ENCODE measurements at places on chromosomes 7 and 10.

- no peak for DNase-seq
Observed at GRCh38 chr7:20153999-20154398, 63.2 kb downstream of the MACC1 start.

DNA sequence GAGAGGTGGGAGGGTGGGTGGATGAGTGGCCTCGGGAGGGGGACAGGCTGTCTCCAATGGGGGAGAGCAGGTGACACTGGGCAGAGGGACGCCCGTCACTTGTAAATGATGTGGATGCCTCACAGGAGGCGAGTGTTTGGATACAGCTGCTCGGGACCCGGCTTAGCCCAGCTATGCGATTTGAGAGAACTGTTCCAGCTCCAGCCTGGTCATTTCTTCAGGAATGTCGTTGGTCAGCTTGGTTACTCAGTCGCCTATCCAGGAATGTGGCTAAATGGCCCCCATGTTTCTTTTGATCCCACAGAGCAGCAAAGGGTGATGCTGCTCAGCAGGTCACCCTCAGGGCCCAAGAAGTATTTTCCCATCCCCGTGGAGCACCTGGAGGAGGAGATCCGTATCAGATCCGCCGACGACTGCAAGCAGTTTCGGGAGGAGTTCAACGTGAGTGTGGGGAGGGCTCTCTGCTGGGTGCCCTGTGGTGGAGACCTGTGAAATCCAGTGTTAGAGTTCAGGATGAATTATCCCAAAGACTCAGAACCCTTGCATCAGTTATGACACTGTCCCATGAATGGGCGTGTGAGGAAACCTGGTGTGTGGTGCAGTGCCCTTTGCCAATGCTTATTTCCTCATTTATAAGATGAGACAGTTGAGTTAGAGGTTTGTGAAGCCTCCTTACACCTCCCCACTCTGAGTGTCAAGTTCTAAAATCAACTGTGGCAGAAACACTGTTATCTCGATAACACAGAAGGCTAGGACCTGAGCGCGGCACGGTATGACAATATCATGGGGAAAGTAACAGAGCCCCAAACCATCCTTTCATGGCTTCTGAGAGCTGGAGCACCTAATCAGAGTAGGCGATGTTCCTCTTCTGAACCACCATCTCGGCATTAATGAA is 76.8 kb downstream of the MKI67 start:
- DNase-seq, result no peak

- DNase-seq, result no peak
Observed at GRCh38 chr10:30765022-30765615, 135.6 kb upstream of the LYZL2 start.

DNA sequence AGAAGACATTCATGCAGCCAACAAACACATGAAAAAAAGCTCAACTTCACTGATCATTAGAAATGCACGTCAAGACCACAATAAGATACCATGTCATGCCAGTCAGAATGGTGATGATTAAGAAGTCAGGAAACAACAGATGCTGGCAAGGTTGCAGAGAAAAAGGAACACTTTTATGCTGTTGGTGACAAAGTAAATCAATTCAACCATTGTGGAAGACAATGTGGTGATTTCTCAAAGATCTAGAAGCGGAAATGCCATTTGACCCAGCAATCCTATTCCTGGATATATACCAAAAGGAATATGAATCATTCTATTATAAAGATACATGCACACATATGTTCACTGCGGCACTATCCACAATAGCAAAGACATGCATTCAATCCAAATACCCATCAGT is 77.6 kb downstream of the C10orf90 start:
- DNase-seq, result no peak

DNA sequence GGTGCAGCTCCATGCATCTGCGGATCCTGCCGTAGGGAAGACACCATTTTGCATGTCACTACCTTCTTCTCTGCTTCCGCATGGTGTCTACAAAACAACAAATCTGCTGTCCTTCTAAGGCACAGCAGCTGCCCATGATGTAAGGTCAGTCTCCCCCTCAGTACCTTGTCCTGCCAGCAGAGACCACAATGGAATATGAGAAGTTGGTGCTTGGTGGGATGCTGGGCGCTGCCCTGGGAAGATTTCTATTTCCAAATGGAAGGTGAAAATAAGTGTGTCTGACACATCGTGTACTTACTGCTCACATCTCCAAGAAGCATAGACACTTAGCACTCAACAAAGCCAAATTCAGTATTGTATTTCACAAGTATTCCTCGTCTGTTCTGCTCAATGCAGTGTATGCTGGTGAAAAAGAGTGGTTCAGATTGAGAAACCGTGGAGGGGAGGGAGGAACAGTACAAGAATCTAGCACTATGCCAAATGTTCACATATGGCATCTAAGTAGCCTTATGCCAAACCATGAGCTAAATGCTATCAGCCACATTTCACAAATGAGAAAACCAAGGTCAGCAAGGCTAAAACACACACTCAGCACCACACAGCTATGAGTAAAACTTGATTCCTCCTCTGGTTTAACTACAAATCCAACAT is 95.0 kb downstream of the GRB10 start:
- no peak for DNase-seq

GRCh38 chr7:33814400-33814799 is 90.9 kb upstream of the BMPER start:
- DNase-seq, result no peak

GRCh38 chr7:130723784-130724183 is 10.2 kb downstream of the KLF14 start:
- DNase-seq, result no peak

DNA sequence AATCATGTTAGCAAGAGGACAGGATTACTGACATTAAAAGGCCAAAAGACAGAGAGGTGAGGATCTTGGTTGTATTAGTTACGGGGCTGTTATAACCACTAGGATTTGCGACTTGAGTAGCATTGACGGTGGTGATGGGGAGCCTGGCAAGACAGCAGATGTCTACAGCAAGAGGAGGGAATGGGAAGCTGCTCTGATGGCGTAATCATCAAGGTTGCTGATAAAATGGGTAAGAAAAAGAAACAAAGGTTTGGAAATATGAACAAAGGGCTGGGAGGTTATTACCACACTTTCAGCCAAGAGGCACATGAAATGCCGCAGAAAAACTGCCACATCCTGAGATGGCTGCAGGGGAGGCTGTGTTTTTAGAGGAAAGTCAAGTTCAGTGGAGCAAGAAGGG is 33.9 kb downstream of the TMEM229A start:
- DNase-seq, result no peak

DNA sequence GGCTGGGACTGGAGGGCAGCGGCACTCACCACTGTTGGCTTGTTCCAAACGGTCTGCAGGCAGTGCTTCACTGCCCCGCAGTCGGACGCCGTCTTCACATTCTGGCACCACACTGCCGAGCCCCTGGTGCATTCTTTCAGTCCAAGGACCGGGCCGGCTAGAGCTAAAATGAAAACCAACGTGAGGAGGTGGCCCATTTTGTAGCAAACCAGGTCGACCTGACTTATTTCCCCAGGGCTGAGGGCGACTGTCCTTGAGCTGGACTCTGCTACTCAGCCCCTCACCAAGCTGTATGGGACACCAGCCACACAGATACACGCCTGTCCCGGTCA is 16.7 kb downstream of the PSAP start:
- no peak for DNase-seq

- DNase-seq, result no peak
Observed at GRCh38 chr10:79077488-79078173, 8.9 kb downstream of the ZMIZ1 start.

DNA sequence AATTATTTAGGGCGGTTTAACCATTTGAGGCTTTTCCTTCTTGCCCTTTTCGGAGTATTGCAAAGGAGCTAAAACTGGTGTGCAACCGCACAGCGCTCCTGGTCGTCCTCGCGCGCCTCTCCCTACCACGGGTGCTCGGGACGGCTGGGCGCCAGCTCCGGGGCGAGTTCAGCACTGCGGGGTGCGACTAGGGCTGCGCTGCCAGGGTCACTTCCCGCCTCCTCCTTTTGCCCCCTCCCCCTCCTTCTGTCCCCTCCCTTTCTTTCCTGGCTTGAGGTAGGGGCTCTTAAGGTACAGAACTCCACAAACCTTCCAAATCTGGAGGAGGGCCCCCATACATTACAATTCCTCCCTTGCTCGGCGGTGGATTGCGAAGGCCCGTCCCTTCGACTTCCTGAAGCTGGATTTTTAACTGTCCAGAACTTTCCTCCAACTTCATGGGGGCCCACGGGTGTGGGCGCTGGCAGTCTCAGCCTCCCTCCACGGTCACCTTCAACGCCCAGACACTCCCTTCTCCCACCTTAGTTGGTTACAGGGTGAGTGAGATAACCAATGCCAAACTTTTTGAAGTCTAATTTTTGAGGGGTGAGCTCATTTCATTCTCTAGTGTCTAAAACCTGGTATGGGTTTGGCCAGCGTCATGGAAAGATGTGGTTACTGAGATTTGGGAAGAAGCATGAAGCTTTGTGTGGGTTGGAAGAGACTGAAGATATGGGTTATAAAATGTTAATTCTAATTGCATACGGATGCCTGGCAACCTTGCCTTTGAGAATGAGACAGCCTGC is 3.1 kb downstream of the FZD1 start:
- DNase-seq, result no peak

DNA sequence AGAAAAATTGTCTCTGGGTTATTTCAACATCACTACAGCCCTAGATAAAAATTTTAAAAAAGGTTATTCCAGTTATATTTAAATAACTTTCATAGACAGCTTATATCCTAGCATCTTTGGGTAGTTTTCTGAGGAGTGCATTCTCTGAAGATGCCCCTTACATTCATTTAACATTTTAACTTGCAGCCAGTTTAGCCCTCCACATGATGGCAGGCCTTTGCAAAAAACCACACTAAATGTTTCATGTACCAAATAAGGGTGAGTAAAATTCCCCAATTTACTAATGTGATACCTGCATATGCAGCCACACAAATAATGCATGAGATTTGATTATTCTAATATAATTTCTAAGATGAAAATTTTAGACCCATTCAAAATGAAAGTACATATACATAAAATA is 108.4 kb upstream of the ZWINT start:
- no peak for DNase-seq

GRCh38 chr7:27750316-27750715 is 10.4 kb downstream of the TAX1BP1 start:
- DNase-seq, result no peak

DNA sequence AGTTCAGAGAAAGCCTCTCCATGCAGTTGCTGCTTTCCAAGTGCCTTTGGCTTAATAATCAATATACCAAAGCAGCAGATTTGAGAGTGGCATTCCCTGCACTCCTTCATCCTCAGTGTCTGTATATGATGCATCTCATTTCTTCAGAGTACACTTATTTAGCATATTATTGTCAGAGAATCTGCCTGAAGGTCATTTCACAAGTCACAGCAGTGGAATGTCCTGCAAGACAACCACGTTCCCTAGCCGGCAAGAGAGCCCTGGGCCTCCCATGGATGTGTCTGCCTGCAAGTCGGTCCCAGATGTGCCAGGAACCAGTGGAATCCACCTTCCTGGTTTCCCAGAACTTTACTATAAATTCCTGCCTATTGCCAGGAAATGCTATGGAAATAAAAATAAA is 289.4 kb upstream of the IGFBP3 start:
- DNase-seq, result no peak

DNA sequence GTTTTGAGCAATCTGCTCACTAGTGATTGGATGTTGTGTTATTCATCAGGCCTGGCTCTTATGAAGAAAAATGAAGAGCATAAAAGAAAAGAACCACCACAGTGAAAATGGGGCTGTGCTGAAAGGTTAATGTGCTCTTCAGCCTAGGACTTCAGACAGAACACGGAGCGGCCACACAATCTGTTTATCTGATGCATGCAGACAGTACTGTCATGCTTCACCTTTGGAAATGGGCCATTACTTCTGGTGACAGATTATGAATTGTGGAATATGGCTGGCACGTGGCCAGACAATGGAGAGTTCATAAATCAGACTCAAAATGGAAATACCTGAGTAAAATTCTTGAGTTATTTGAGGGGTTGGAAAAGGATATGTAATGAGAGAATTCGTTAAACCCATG is 86.0 kb upstream of the NOBOX start:
- no peak for DNase-seq

GRCh38 chr10:127102176-127102575 is 94.2 kb downstream of the INSYN2A start:
- no peak for DNase-seq

DNA sequence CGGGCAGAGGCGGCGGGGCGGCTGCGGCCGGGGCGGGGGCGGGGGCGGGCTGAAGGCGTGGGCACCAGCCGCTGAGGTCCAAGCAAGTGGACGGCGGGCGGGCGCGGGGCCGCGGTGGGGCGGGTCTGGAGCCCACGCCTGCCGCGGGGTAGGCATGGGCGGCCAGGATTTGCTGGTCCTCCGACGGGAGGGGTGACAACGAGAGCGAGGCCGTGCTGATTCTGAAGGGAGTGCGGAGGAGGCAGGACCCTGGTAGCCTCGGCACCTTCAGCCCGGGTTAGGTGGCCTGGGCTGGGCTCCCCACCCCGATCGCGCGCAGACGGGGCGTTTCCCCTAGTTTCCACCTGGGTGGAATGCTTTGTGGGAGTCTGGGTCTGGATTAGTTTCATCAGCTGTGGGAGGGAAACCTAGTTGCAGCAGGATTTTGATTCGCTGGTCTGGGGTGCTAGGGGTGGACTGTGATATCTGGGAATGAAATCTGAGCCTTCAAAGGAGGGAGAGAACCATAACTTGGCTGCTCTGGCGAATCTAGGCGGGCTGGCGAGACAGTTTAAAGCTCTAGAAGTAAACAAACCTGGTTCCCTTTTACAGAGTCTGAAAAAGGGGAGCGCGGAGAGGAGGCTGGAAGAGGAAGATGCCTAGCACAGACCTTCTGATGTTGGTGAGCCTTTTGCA is 609 bp downstream of the SGPL1 start:
- DNase-seq, result peak; percentile 80

DNA sequence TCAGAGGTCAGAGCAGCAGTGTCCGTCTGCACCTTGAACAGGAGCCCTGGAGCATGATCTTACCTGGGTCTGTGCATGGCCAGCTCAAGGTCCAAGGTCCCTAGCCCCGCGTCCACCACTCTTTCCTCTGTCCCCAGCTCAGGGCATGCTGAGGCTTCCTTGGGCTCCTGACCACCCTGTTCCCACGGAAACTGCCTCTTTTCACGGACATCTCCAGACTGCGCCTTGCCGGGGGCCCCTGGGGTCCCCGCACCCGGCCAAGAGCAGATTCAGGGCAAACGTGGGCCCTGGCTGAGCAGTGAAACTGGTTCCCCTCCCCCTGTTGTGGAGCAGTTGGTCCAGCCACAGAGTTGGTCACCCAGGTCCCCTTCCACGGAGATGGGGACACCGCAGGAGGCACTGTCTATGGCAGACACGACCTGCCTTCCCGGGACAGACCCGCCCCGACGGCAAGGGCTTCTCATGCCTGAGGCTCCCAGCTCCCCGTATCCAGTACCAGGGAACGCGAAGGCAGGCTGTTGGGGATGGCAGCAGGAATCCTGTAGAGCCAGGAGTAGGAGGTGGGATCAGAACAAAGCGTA is 217.4 kb upstream of the PPP2R2D start:
- no peak for DNase-seq

GRCh38 chr7:149455175-149455950 is 5.5 kb downstream of the ZNF777 start:
- DNase-seq, result no peak
